ENCODE measurements at places on chromosomes 6 and 20. TPM values are rescaled to one million over a fixed set of nuclear protein-coding genes. Genes with fewer than 3 reads are reported as not detected.

LY6G6D gene
- total RNA-seq = not detected

- DNase-seq = no peak
These were observed 59.0 kb upstream of the TPD52L1 start for GRCh38 chr6:125094563-125094962.

DNA sequence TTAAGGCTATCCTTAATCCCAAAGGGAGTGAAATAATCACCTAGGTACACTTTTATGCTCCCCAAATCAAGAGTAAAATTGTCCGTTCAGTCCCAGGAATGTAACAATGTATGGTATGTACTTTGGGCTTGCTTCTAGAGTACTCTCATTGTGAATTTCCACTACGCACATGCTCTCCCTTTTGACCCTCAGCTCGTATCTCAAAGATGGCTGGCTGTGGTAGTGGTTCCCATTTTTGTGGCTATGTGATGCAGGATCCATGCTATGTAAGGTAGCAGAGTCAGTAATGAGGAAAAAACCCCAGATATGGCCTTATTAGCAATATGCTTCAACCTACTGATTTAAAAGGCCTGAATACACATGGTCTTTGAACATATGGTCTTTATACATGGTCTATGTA lies 133.7 kb downstream of the DST start:
- DNase-seq = no peak

DNA sequence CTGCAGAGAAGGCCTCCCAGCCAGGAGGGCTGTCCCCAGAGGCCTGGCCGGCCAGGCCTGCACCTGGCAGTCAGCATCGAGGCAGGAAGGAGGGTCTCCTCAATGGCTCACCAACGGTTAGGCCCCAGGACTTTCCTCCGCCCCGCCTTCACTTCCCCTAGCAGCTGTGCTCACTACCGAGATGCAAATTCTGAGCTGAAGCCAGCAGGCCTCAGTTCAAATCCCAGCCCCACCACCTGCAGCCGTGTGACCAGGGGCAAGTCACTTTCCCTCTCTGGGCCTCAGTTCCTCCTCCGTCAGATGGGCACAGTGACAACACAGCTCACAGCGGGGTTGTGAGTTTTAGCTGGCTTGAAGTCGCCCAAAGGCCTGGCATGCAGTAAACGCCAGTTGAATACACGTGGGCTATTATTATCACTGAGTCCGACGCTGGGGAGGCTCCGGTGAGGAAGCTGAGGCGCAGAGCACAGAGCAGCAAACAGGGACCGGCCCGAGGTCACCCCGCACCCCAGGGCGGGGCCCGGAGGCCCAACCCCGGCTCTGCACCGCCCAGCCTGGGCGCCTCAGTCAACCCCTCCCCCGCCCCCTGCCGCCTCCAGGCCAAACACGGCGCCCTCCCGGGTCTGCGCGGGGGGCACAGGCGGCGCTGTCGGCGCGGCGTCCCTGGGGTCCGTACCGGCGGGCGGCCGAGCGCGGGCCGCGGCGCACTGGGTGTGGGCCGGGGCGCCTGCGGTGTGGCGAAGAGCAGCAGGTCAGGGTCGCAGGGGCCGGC lies 671 bp downstream of the E2F1 start:
- DNase-seq = no peak

DNA sequence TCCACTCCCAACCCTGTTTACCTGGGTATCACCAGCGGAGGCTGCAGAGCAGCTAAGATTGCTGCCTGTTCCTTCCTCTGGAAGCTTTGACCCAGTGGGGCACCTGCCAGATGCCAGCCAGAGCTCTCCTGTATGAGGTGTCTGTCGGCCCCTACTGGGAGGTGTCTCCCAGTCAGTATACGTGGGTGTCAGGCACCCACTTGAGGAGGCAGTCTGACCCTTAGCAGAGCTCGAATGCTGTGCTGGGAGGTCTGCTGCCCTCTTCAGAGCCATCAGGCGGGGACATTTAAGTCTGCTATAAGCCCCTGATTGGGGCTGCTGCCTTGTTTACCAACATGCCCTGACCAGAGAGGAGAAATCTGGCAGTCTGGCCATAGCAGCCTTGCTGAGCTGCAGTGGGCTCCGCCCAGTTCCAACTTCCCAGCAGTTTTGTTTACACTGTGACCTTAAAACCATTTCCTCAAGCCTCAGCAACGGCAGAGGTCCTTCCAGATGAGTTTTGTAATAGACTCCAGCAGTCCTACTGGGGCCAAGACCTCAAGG lies 2.8 kb downstream of the RAET1E start:
- no peak for DNase-seq

- DNase-seq = no peak
These were observed 230.6 kb upstream of the SUPT3H start for GRCh38 chr6:45608252-45608913.

- DNase-seq = no peak
These were observed 18.3 kb upstream of the HLA-E start for GRCh38 chr6:30470968-30471367.
